Ovary (tissue), 10 donors: ENCODE measurements at places on chromosomes 13 and 19. TPM values are rescaled to one million over a fixed set of nuclear protein-coding genes. Genes with fewer than 3 reads are reported as not detected.

GRCh38 chr19:11555246-11555645 is 3.8 kb downstream of the ELOF1 start:
- DNase-seq, result no peak

Gene CELF5
- polyA plus RNA-seq, result 2.8 TPM

DNA sequence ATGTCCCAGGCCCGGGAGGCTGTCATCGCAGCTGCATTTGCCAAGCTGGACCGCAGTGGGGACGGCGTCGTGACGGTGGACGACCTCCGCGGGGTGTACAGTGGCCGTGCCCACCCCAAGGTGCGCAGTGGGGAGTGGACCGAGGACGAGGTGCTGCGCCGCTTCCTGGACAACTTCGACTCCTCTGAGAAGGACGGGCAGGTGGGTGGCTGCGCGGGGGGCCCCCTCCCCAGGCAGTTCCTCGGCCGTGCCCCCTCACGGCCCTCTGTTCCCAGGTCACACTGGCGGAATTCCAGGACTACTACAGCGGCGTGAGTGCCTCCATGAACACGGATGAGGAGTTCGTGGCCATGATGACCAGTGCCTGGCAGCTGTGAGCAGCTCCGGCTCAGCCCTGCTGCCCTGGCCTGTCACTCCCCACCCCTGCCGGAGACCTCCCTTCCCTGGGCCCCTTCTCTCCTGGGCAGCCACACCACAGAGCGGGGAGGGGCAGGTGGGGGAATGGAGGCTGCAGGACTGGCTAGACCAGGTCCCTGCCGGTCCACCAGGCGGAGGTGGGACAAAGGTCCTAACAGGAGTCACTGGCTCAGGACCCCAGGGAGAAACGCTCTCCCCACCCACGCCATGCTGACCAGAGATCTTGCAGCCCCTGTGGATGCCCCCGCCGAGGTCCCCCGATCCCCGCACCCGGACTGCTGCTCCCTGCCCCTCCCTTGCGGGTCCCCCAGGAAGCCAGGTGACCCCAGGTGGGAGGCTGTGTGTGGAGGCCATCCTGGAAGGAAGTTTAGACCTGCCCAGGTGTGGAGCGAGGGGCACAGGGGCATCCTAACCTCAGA is 1.1 kb downstream of the CAPS start:
- no peak for DNase-seq

DNA sequence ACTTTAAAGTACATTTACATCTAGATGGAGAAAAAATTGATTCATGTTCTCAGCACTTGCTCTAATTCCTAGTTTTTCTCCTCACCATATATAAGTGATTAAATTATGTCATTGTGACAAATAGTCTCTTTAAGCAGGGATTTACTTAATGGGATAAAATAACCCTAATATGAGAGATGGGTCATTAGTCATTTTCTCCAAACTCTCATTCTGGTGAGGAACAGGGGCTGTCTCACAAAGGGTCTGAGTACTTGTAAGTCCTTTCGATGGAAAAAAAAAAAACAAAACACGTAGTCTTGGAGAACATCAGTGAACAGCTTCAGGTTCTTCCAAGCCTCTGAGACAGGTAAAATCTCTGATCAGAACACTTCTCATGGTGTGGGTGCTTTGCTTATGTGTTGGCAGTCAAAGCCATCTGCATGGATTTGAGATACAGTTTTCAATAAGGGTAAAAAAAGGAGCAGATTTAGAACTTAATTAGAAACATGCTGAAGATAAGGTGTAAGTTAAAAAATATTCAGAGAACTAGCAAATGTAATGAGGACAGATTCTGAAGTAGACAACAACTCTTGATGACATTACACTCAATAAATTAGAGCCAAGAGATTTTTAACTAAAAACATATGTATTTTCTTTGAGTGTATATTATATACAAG is 1668.9 kb upstream of the MIR17HG start:
- no peak for DNase-seq

DNA sequence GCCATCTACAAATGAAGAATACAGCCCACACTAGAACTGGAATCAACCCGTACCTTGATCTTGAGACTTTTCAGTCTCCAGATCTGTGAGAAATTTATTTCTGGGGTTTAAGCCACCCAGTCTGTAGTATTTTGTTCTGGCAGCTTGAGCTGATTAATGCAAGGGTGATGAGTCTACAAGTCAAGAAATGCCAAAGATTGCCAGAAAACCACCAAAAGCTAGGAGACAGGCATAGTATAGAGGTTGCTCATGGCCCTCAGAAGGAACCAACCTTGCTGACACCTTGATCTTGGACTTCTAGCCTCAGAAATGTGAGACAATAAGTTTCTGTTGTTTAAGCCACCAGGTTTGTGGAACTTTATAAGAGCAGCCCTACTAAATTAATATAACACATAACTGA is 428.2 kb upstream of the KLF12 start:
- DNase-seq, result no peak

GRCh38 chr19:46551164-46551563 is 50.0 kb upstream of the CALM3 start:
- no peak for DNase-seq

Gene PSG4
- polyA plus RNA-seq, result not detected

Gene EPN1
- 106 TPM for polyA plus RNA-seq

Gene CEACAM21
- polyA plus RNA-seq, result 11.4 TPM

DNA sequence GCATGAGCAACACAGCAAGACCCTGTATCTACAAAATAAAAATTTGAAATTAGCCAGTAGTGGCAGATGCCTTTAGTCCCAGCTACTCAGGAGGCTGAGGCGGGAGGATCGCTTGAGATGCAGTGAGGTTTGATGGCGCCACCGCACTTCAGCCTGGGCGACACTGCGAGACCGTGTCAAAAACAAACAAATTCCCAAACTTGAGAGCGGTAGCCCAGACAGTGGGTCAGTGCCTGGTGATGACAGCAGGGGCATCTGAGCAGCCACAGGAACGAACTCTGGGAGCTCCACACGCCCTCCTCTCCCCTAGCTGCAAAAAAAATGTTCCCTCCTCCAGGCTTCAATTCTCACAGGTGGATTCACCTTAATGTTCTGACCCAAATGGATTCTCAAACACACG is 14.1 kb downstream of the ZNF490 start:
- no peak for DNase-seq

DNA sequence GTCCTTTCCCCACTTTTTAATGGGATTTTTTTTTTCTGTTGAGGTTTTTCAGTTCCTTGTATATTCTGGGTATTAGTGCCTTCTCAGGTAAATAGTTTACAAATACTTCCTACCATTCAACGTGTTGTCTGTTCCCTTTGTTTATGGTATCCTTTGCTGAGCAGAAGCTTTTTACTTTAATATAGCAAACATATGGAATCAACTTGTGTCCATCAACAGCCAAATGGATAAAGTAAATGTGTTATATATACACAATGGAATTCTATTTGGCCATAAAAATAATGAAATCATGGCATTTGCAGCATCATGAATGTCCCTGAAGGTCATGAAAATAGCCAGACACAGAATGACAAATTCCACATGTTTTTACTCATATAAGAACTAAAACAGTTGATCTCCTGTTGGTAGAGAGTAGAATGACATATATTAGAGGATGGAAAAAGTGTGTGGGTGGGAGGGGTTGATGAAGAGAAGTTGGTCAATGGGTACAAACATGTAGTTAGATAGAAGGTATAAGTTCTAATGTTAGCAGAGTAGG is 500.8 kb downstream of the SLITRK6 start:
- no peak for DNase-seq

- DNase-seq, result no peak
These were observed 5.4 kb upstream of the MCF2L start for GRCh38 chr13:112963641-112964040.

Gene S1PR5
- polyA plus RNA-seq, result 0.33 TPM
